Esophagus squamous epithelium (tissue), 5 donors: ENCODE measurements at places on chromosomes 3 and 15. TPM values are rescaled to one million over a fixed set of nuclear protein-coding genes. Genes with fewer than 3 reads are reported as not detected.
A peak's percentile ranks its signal among the peaks of the same experiment; 100 is the strongest.

DNA sequence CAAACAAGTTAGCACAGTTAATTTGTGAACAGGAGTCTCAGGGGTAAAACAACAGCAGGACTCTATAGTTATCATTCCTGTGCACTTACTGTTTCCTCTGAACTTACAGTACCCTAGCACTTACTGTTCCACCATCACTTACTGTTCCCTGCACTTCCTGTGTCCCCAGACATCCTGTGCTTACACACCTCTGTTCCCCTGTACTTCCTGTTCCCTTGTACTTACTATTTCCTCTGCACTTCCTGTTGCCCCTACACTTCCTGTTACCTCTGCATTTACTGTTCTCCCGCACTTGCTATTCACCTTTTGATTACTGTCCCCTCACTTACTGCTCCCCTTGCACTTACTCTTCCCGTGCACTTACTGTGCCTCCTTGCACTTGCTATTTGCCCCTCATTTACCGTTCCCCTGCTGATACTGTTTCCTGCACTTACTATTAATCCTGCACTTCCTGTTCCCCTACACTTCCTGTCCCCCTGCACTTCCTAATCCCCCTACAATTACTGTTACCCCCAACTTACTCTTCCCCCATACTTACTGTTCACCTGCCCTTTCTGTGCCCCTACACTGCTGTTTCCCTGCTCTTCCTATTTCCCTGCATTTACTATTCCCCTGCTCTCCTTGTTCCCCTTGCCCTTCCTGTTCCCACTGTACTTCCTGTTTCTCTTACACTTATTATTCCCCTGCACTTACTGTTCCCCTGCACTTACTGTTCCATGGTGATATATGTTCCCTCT lies 30.3 kb downstream of the TPRA1 start:
- no peak overlapping the region for H3K27ac ChIP-seq
- H3K36me3 ChIP-seq: no peaks in the 10 kb centered on the region
- no peaks in the 10 kb centered on the region for H3K27me3 ChIP-seq
- H3K4me1 ChIP-seq: no peaks in the 10 kb centered on the region

DNA sequence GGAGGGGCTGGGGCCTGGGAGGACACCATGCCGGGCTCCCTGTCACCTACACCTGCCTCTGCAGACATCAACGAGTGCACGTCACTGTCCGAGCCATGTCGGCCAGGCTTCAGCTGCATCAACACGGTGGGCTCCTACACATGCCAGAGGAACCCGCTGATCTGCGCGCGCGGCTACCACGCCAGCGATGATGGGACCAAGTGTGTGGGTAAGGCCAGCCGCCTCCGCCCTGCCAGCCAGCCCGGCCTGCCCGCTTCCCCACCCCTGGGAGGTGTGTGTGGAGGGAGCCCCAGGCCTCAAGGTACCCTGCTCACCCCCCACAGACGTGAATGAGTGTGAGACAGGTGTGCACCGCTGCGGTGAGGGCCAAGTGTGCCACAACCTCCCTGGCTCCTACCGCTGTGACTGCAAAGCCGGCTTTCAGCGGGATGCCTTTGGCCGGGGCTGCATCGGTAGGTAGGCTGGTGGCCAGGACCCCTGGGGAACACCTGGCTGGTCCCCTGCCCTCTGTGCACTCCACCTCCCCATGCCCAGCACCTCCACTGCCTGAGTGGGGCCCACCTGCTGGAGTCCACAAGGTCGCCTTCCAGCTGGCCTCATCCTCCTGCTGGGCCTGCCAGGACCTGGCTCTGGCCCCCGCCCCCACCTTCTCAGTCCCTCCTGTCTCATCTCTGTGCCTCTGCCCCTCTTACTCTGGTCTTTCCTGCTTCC lies 80.1 kb downstream of the FBLN2 start:
- no peaks in the 10 kb centered on the region for H3K36me3 ChIP-seq
- no peak overlapping the region for H3K4me3 ChIP-seq
- peaks cover under 1% of the 10 kb centered on the region for H3K4me1 ChIP-seq
- no peaks in the 10 kb centered on the region for H3K27me3 ChIP-seq

DNA sequence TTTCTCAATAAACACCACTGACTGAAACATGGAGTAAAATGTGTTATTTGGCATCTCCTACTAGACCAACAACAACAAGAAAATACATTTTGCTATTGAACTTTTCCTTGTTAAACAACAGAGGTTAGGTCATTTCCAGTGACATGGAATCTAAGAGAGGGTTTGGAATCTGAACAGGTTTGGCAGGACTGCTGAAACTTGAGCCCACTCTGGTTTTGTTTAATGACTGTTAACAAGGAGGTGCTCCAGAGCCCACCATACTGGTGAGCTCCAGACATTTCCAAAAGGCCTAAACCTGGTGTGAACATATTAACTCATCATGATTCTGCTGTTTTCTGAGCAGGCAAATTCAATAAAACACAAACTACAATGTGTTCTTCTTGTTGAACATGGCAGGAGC lies 330.7 kb upstream of the TRIM42 start:
- no peaks in the 10 kb centered on the region for H3K27me3 ChIP-seq
- H3K4me3 ChIP-seq: no peak overlapping the region
- no peaks in the 10 kb centered on the region for H3K36me3 ChIP-seq
- DNase-seq: no peak
- no peaks in the 10 kb centered on the region for H3K4me1 ChIP-seq

GRCh38 chr3:4834403-4834866 lies 144.8 kb upstream of the BHLHE40 start:
- H3K27ac ChIP-seq: no peak overlapping the region
- H3K4me3 ChIP-seq: no peak overlapping the region
- peaks cover 56% of the 10 kb centered on the region for H3K4me1 ChIP-seq
- no peaks in the 10 kb centered on the region for H3K27me3 ChIP-seq
- peaks cover 30% of the 10 kb centered on the region for H3K36me3 ChIP-seq

DNA sequence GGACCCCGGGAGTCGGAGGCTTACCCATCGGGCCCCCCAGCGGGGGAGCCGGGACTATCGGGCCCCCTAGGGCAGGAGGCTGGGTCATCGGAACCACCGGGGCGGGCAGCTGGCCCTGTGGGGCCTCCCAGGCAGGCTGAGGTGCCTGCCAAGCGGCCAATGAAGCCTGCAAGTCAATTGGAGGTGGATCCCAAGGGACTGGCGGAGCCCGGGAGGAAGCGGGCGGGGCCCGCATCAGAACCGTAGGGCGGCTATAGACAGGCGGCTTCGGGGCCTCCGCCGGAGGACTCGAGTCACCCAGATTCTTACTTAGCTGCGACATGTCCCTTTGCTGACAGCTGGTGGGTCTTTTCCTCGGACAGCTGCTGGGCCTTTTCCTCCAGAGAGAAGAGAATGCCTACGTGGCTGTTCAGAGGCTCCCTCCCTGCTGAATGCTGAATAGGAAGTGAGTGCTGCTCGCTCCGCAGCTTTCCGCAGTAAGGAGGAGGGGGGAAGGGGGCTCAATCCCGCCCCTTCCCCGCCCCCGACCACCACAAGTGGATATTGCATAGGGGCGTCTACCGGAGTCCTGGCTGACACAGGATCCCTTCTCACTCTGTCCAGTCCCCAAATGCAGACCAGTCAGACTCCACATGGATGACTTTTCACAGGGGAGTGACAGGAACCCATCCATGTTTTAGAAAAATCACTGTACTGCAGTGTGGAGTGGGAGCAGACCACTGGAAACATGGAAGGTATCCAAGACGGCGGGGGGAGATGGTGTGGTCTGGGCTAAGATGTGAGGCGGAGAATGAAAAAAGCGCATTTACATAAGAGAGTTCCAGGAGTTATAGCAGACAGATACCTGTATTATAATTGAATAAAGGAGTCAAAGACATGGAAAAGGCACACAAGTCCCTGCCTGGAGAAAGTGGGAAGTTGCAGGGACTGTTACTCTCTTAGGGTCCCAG lies at the start of gene MAGEL2:
TSS of gene MAGEL2 (minus strand) at position 447 of the 950 bp plus-strand sequence. CDS start at position 322, 125 bp downstream.
- no peak within 1 kb of the TSS for H3K27ac ChIP-seq
- H3K36me3 ChIP-seq: no peaks in the 10 kb centered on the region
- peak within 1 kb of the TSS; percentile 22 for H3K4me3 ChIP-seq
- no peaks in the 10 kb centered on the region for H3K4me1 ChIP-seq
- H3K27me3 ChIP-seq: no peaks in the 10 kb centered on the region
- DNase-seq: no peak

DNA sequence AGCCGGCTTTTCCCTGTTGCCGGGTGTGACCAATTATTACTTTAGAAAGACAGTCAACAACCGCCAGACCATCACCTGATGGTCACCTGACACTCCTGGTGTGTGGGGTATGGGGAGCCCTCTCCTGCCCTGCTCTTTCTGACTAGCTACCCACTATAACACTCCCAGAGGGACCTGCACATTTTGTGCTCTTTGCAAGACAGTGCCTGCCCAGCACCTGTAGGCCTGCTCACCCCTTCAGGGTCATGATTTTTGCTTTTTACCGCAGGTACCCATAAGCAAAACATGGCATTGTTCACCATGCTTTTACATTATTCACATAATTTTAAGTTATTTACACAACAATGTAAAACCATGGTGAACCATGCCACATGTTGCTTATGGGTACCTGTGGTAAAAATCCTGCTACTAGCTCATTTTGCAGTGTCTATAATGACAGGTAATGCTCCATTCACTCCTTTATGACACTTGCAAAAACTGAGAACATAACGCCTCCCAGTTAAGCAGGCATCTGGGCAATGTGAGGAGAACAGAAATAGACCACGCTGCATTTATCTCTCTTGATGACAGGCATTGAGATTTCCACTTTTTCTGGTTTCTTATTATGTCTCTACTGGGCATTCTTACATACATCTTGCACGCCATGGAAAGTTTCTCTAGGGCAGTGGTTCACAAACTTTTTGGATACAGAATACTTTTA lies 9.9 kb downstream of the CCRL2 start:
- H3K27ac ChIP-seq: no peak overlapping the region
- no peaks in the 10 kb centered on the region for H3K36me3 ChIP-seq
- H3K4me3 ChIP-seq: no peak overlapping the region
- no peaks in the 10 kb centered on the region for H3K27me3 ChIP-seq
- no peaks in the 10 kb centered on the region for H3K4me1 ChIP-seq

DNA sequence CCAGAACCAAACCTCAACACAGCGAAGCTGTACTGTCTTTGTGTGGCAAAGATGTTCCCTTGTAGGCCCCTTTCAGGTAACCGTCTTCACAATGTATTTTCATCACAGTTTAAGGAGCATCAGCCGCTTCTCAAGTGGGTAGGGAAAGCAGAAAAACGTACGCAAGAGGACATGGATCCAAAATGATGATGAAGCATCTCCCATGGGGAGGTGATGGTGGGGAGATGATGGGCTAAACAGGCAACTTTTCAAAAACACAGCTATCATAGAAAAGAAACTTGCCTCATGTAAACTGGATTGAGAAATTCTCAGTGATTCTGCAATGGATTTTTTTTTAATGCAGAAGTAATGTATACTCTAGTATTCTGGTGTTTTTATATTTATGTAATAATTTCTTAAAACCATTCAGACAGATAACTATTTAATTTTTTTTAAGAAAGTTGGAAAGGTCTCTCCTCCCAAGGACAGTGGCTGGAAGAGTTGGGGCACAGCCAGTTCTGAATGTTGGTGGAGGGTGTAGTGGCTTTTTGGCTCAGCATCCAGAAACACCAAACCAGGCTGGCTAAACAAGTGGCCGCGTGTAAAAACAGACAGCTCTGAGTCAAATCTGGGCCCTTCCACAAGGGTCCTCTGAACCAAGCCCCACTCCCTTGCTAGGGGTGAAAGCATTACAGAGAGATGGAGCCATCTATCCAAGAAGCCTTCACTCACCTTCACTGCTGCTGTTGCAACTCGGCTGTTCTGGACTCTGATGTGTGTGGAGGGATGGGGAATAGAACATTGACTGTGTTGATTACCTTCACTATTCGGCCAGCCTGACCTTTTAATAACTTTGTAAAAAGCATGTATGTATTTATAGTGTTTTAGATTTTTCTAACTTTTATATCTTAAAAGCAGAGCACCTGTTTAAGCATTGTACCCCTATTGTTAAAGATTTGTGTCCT lies 60.0 kb downstream of the AAGAB start:
- DNase-seq: no peak
- peaks cover 16% of the 10 kb centered on the region for H3K4me1 ChIP-seq
- peak overlapping the region; percentile 32 for H3K27ac ChIP-seq
- H3K27me3 ChIP-seq: no peaks in the 10 kb centered on the region
- H3K36me3 ChIP-seq: peaks cover 12% of the 10 kb centered on the region

- H3K27ac ChIP-seq: peak overlapping the region; percentile 76
- H3K27me3 ChIP-seq: no peaks in the 10 kb centered on the region
- H3K36me3 ChIP-seq: no peaks in the 10 kb centered on the region
- H3K4me1 ChIP-seq: peaks cover 21% of the 10 kb centered on the region
- no peak overlapping the region for H3K4me3 ChIP-seq
Measured at GRCh38 chr3:120420928-120421551, 29.8 kb downstream of the FSTL1 start.

GRCh38 chr3:23747841-23748240 lies 57.9 kb upstream of the UBE2E1 start:
- no peaks in the 10 kb centered on the region for H3K27me3 ChIP-seq
- no peak for DNase-seq
- H3K4me3 ChIP-seq: no peak overlapping the region
- H3K4me1 ChIP-seq: peaks cover 4% of the 10 kb centered on the region
- no peaks in the 10 kb centered on the region for H3K36me3 ChIP-seq
- H3K27ac ChIP-seq: no peak overlapping the region

Gene KLF13
- 54.6 TPM for total RNA-seq
